Stimulated activated CD4-positive, alpha-beta T cell treated with anti-CD3 and anti-CD28 coated beads, Interleukin-1b, Interleukin-23, amount 100 ng/mL, for 1 hour (primary cell): ENCODE measurements at places on chromosomes 7 and 10.

DNA sequence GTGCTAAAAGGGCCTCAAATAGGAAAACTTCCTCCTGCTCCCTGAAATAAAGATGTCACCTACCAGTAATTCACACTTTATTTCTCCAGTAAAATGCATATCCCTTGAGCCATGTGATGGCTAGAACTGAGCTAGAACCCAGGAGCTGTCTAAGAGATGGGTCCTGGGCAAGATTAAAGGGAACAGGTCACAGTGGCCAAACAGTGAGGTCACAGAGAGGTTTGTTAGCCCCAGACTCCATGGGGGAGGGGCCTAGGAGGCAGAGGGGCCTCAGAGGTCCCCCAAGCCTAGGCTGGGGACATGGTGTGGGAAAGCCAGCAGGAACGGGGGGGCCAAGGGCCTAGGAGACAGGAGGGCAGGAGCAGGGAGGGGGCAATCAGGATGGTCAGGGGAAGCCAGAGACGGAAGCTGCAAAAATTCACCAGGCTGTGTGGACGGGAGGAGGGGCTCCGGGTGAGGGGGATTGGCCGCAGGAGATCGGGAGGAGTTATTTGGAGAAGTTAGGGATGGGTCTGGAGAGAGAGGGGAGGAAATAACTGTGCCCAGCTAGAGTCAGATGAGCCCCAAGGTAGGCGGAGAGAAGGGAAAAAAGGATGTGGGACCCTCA is 3.3 kb downstream of the FBXO24 start:
- no peak for DNase-seq

- DNase-seq = no peak
These were observed 1071.1 kb downstream of the XPNPEP1 start for GRCh38 chr10:108852211-108852610.

DNA sequence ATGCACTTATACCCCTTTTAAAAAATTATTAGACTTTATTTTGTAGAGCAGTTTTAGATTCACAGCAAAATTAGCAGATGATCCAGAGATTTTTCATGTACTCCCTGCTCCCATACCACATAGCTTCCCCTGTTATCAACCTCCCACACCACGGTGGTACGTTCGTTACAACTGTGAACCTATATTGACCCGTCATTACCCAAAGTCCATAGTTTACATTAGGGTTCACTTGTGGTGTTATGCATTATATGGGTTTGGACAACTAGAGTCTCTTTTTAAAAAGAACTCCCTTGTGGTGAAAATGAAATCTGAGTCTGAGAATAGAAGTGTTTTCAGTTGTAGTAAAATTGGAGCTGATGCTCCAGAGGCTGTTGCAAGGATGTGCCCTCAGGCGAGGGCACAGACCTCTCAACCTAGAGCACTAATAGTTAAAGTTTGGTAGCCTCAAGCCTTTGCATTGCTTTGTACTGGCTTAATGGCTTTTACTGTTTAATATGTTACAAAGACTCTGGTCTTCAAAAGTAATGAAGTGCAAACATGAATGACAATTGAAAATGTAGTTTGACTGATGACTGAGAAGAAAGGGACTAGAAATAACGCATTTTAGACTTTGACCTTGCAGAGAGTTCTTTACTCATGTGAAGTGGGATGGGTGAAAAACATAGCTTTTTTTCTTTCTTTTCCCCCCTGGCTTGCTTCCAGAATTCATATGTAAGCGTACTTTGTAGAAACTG is 30.6 kb upstream of the CSTF2T start:
- no peak for DNase-seq

DNA sequence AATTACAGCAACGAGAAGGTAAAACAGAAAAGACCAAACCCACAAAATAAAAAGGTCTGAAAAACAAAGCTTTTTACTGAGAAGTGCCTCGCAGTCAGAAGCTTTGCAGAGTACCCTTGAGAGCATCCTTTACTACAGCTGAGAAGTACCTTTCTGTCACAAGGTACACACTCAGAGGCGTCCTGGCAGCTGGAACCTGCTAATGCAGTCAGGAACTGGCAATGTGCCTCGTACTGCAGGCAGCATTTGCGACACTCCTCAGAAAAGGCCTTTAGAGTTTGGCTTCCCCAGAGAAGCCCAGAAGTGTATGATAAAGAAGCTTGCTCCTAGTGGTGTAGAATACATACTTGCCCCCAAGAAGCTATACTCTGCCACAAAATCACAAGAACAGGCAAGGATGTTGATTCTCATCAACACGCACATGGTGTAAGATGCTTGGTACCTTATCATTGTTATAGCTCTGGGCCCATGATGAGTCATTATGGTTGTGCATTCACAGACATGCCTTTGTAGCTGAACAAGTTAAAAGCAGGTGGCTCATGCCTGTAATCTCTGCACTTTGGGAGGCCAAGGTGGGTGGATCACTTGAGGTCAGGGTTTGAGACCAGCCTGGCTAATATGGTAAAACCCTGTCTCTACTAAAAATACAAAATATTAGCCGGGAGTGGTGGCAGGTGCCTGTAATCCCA is 2.0 kb upstream of the GTPBP4 start:
- no peak for DNase-seq

- no peak for DNase-seq
These were observed 408.1 kb downstream of the AUTS2 start for GRCh38 chr7:70006261-70006920.

DNA sequence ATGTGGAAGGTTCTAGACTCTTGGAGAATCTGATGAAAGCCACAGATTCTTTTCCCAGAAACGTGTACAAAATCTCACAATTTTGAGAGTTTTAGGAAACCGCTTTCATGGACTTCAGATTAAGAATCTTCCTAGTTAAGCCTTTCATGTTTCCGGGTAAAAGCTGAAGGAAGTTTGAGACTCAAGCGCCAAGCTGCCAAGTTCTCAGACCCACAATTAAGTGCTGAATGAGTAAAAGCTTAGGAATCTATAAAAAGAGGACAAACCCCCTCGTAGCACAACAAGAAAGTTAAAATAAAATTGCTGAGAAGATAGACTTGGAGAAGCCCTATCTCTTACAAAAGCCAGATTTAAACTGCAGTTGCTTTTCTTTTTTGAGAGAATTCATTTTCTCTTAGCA is 99.6 kb downstream of the ST8SIA6 start:
- DNase-seq = no peak

DNA sequence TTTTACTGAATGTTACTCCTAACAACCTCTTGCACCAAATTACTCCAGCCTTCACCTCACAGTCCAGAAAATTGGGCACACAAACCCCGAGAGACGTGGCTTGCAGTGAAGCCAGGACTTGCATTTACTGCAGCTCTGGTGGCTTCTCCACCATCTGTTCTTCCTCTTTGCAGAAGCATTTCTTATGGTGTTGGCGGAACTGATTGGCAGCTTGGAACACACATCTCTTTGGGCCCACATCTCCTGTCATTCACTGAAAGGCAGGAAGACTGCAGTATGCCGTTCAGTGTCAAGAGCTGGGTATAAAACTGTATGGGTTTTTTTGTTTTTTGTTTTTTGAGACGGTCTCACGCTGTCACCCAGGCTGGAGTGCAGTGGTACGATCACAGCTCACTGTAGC is 38.3 kb upstream of the PRKAR1B start:
- DNase-seq = no peak

DNA sequence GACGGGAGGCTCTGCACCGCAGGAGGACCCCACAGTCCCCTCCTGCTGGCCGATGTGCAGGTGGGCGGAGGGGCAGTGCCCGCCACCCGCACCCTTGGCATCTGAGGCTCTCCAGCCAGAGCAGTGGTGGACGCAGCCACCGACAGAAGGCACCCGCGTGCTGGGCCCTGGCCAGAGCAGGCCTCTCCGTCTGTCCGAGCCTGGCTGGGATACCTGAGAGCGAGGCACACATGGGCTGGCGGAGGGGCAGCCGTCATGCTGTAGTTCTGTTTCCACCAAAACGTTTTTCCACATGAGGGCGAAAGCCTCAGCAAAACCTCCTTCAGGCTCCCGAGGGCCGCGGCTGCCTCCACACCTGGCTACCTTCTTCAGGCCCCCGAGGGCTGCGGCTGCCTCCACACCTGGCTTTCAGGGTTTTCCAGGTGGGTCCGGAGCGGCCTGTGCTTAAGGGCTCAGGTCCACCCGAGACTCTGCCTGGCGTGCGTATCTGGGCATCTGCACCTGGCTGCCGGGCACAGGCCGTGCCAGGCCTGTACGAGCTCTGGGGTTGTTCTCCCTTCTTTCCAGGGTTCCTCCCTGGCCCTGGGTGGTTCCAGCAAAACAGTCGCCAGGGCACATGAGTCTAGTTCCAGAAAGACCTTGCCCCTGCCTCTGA is 115.5 kb downstream of the INPP5A start:
- no peak for DNase-seq

GRCh38 chr10:51214207-51215196 is 140.2 kb downstream of the PRKG1 start:
- DNase-seq = no peak

- DNase-seq = no peak
These were observed 5.4 kb downstream of the INMT start for GRCh38 chr7:30757342-30757692.

- DNase-seq = no peak
These were observed 14.8 kb downstream of the TSPAN12 start for GRCh38 chr7:120843109-120843508.
